ENCODE measurements at places on chromosomes 16 and 17.

DNA sequence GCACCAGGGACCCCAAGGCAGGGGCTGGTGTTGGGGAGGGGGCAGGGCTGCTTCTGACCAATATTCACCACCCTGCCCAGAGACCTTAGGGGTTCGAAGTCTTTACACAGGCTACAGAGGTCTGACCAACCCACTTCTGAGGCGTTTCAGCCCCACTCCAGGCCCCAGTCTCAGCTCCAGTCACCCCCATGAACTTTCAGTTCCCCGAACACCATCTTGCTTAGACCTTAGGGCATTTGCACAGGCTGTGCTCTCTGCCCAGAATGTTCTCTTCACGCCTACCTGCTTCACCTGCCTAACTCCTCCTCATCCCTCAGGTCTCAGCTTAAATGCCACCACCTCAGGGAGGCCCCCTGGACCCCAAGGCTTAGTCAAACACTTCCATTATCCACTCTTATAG, 25.8 kb upstream of the CPNE2 start:
- DNase-seq = no peak

DNA sequence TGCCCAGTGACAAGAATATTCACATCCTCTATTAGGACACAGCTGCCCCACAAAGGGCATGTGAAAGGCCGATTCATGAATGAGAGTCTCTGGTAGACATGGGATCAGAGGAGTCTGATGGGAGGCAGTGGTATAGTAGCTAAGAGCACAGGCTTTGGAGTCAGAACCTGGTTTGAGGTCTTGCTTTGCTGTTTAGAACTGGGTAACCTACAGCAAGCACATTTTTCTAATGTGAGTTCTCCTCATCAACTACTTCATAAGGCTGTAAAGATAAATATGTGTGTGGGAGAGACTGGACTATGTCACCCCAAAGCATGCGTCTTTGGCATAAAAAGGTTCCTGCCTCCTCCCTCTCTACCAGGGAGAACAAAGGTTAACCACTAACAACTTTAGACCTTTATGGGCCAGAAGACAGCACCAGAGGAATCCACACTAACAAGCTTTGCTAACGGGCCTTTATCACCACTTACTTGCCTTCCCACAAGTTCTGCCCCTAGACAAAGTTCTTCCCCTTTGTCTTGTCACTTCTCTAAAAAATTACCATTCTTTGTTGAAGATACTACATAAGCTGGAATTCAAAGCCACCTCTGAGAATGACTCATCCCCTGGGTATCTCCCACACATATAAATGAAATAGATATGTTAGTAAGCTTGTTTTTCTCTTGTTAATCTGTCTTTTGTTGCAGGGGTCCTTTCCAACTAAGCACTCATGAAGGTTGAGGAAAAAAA, 21.1 kb downstream of the CDR2 start:
- DNase-seq = peak; percentile 88

DNA sequence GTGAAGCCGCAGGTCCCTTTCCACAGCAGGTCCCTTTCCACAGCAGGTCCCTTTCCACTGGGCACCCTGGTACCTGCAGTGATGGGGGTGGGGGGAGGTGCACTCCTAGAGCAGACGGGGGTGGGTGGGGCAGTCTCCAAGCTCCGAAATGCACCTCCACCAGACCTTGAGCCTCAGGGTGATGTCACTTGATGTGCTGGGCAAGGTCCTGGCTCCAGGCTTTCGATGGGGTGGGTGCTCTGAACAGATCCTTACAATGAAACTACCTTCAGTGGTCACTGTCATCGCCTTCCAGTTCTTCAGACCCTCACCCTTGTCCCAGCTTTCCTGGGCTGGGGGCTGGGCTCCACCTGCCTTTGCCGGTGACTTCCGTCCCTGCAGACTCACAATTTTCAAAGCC, 1.5 kb upstream of the METRNL start:
- DNase-seq = no peak

DNA sequence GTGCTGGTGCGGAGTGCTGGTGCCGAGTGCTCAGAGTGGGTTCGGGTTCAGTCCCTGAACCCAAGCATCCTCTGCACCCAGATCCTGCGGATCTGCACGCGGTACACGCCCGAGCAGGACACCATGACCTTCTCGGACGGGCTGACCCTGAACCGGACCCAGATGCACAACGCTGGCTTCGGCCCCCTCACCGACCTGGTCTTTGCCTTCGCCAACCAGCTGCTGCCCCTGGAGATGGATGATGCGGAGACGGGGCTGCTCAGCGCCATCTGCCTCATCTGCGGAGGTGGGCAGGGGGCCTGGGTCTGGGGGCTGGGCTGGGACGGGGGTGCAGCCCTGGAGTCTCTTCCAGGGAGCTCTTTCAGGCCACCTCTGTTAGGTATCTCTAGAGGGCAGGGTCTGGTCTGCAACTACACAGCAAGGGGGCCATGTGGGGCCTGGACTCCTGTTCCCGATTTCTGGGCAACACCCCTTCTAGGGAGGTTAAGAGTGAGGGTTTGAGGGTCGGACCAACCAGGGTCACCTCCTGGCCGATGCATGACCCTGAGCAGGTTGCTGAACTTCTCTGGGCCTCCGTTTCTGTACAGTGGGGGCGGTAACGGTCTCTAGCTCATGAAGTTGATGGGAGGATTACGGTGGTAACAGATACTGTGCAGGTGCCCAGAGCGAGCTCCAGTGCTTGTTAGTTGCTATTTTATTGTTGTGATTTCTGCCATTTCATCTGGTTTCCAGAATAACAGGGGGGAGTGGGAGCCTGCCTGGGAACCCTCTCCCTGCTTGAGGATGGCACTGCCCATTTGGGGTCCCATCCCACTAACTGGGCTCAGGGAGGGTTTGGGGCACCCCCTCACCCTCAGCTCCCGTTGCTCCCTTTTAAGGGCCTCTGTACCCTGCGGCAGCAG, 10.1 kb downstream of the GJD3 start:
- DNase-seq = no peak

DNA sequence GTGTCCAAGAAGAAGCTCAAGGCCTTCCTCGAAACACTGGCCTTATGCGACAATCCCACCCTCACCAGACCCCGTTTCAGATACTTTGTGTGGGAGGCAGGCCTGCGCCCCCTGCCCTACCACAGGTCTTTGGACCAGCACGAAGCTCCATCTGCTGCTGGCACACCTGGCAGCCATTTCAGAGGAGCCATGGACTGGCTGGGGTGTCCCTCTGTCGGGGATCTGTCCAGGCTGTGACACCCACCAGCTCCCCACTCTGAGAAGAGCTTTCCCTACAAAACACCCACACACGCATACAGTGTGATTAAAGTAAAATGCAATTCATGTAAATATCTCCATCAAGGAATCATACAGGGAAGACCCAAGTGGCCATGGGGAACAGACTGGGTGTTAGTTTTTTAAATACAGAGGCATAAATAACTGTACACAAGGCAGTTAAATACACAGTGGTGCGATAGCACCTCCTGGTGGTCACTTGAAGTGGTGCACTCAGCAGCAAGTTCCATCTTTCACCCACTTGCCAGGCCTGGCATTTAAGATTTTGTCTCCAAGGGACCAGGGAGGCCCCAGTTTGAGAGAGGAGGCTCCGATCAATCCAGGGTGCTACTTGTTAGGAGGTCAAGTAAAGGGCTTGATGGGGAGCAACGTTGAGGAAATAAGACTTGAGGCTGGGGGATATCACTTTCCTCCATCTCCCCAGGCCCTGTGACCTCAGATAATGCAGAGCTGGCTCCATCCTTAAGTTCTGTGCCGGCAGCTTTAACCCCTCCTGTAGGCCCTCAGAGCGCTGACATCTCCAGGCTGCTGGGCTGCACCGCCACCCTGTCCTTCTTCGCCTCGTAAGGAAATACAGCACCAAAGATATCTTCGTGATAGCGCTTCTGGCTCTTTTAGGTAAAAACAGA, 43.6 kb downstream of the NOS2 start:
- DNase-seq = no peak

DNA sequence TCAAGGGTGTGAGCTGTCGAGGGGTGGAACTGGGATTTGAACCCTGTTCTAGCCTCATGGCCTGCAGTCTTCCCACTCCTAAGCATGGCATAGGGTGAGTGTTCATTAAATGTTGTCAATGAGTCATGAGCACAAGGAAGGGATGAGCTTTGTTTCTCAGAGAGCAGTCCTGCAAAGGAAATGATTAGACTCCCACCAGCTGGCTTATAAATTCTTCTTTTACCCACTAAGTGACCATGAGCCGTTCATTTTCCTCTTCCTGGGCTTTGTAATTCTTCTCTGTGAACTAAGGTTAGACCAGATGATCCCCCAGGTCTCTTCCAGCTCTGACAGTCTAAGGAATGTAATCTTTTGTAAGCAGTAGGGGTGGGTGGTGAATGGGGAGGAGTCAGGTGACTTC, 47.9 kb upstream of the HNF1B start:
- DNase-seq = no peak
